ENCODE measurements at places on chromosomes 6 and 20.

DNA sequence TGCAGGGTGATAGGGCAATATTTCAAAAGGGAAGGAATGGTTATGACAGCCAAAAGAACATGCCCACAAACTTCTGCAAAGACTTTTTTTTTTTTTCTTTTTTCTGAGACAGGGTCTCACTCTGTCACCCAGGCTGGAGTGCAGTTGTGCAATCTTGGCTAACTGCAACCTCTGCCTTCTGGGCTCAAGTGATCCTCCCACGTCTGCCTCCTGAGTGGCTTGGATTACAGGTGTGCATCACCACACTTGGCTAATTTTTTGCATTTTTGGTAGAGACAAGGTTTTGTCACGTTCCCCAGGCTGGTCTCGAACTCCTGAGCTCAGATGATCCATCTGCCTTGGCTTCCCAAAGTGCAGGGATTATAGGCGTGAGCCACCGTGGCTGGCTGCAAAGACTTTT lies 117.6 kb upstream of the ADGRF1 start:
- DNase-seq, result no peak

GRCh38 chr20:63014710-63015109 lies 7.9 kb upstream of the BHLHE23 start:
- DNase-seq, result no peak

GRCh38 chr6:144697369-144697760 lies 412.2 kb downstream of the UTRN start:
- no peak for DNase-seq

GRCh38 chr6:138806889-138807288 lies 11.0 kb downstream of the ECT2L start:
- no peak for DNase-seq

DNA sequence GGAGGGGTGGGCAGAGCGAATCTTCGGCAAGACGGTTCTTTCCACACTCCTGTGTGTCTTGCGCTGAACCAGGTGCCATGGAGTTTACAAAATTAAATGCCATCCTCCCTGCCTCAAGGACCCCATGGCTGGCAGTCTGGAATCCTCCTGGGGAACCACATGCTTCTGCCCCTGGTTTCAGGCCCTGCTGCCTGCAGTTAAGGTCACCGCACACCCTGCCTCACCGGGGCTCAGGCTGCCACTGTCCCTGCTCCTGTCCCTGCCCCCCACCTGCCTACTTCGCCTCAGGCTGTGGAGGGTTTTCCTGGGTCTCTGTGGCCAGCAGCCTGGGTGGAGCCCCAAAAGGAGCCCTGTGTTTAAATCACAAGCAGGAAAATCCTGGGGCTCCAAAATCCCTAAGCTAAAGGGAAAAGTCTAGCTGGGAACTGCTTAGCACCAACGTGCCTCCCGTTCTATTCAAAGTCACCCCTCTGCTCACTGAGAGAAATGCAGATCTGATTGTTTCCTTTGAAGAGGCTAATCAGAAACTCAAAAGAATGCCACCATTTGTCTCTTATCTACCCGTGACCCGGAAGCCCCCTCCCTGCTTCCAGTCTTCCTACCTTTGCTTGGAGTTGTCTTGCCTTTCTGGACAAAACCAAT lies 10.6 kb upstream of the TTLL2 start:
- DNase-seq, result no peak

DNA sequence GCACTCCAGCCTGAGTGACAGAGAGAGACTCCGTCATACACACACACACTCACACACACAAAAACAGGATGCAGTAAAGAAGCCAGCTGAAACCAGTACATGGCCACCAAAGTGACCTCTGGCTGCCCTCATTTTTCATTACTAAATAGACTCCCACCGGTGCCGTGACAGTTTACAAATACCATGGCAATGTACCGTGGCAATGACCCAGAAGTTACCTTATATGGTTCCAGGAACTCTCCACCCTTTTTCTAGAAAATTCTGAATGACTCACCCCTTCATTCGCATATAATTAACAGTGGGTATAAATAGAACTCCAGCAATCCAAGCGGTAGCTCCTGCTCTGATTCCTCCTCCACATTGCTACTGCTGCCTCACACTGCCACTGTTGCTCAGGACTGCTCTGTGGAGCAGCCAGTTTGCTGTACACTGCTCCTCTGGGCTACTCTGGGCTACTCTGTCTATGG lies 57.7 kb downstream of the SNX5 start:
- DNase-seq, result no peak

- DNase-seq, result no peak
Measured at GRCh38 chr6:127824061-127824460, 76.8 kb downstream of the THEMIS start.

DNA sequence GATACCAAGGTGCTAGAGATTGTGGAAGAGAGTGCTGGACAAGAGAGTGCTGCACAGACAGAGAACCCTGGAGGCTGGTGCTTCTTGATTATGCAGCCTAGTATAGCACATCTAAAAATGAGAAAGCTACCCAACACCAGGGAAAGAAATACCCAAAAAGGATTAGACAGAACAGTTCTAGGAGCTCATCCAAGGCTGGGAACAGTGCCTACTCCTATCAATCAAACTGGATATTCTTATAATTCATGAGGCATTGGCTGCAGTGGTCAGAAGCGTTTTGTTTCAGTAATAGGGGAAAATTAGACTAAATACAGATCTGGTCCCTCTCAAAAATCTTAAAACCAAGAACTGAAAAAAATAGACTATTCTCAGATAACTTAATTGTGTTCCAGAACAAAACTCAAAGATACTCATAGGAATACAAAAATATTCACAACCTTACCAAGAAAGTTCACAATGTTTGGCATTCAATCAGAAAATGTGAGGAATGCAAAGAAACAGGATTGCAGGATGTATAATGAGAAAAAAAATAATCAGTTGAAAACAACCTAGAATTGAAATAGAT lies 222.9 kb downstream of the EPHA7 start:
- DNase-seq, result no peak

DNA sequence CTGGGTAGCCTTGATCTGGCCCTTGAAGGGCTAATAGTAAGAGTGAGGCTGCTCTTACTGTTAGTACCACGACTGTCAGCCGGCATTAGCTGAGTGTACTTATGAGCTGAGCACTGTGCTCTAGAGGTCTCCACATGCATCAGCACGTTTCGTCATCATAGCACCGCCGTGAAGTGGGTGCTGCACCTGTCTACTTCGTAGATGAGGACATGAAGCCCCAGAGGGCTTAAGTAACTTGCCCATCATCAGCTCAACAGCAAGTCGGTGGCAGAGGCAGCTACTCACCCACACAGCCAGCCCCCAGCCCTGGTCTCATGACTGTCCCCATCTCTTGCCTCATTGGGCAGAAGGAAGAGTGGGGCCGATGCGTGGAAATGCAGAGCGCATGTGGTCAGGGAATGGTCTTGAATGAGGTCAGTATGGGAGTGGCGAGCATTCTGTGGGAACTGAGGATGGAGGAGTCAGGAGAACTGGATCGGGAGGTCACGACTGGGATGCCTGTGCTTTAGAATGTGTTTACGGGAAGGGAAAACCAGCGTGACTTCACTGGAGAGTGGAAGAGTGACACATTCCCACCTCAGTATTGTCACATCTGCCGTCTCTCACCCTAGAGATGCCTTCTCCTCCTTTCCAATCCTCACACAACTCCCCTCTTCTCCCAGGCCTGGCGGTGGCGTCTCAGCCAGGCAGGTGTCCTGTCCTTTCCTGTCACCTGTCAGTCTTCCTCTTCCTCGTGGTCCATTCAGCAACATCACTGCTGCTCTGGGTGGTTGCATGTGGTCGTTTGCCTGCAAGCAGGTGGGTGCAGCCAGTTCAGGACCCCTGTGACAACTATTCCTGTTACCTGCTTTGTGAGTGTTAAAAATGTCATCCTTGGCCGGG lies 6.0 kb downstream of the SYTL3 start:
- no peak for DNase-seq

- DNase-seq, result no peak
Measured at GRCh38 chr6:107354451-107354850, 104.9 kb downstream of the PDSS2 start.

DNA sequence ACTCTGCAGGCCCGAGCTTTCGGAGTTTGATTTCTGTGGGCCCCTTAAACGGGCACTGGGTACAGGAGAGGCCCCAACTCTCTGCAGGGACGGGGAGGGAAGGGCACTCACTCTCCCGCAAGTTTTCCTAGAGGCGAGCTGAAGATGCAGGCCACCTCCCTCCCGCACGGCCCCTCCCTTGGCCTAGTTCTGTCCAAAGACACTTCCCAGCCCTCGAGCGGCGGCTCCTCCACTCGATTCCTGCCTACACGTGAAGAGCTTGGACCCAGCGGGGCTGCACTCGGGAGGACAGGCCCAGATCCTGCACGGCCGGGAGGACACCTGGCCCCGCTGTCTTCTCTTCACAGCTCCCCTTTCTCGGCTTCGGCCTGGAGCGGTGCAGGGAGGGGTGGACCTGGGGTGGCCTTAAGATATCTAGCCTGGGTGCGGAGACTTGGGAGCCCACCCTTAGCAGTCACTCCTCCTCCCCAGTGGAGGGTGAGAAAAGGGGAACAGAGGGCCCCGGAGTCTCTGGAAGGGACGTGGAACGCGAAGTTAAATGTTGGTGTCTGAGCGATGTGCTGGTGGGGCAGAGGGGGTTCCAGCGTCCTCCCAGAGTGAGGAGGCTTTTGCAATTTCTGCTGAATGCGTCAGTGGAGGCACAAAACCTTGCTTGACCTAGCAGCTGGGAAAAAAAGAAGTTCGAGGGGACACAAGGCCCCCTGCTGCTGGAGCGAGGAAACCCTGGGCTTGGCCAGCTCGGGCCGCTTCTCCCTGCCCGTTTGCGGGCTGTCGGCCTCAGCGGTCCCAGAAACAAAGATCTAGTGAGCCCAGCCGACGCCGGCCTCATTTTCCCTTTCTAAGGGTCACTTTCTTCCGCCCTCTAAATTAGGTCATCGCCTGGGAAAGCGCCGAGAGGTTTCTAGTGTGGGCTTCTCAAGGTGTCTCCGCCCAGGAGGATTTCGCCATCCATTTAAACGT lies 4.9 kb downstream of the OLIG3 start:
- no peak for DNase-seq

GRCh38 chr6:149053848-149054558 lies 263.5 kb upstream of the TAB2 start:
- no peak for DNase-seq

GRCh38 chr6:83558975-83559374 lies 46.6 kb downstream of the PRSS35 start:
- DNase-seq, result no peak

GRCh38 chr6:36823421-36824096 lies 15.7 kb downstream of the CPNE5 start:
- no peak for DNase-seq

- no peak for DNase-seq
Measured at GRCh38 chr6:159086033-159086618, 41.3 kb upstream of the TAGAP start.

DNA sequence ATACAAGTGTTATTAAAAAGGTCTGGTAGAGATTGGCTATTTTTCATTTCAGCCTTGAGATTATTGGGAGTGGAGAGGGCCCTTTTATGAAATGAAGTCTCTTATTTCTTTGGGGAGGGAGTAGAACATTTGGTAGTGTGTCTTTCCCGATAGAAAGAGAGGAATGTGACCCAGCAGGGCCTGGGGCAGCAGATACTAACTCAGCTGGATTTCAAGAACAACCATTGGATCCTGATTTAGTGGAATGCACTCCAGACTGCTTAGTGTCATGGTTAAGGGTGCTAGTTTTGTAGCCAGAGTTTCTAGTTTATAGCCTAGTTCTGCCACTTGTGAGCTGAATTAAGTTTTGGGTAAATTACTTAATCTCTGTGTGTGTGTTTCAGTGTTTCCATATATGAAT lies 18.4 kb upstream of the FLRT3 start:
- DNase-seq, result no peak

GRCh38 chr6:99641270-99641669 lies 34.6 kb downstream of the PRDM13 start:
- DNase-seq, result no peak

GRCh38 chr20:35238735-35239134 lies 12.2 kb downstream of the MMP24 start:
- DNase-seq, result no peak

DNA sequence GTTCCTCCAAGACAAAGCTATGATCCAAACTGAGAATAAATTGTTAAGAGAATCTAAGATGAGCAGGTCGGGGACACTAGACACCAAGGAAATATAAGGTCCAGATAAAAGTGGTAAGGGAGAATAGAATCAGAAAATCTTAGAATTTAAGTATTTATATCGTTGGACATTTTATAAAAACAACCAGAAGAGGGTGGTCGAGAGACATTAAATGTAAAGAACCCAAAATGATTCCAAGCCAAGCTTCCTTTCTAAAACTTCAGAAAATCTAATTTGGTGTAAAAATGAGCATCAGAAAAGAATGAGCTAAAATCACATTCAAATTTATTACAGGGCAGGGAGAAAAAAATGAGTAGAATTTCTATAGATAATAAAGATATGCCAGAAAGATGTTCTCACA lies 97.8 kb upstream of the OGFRL1 start:
- DNase-seq, result no peak

DNA sequence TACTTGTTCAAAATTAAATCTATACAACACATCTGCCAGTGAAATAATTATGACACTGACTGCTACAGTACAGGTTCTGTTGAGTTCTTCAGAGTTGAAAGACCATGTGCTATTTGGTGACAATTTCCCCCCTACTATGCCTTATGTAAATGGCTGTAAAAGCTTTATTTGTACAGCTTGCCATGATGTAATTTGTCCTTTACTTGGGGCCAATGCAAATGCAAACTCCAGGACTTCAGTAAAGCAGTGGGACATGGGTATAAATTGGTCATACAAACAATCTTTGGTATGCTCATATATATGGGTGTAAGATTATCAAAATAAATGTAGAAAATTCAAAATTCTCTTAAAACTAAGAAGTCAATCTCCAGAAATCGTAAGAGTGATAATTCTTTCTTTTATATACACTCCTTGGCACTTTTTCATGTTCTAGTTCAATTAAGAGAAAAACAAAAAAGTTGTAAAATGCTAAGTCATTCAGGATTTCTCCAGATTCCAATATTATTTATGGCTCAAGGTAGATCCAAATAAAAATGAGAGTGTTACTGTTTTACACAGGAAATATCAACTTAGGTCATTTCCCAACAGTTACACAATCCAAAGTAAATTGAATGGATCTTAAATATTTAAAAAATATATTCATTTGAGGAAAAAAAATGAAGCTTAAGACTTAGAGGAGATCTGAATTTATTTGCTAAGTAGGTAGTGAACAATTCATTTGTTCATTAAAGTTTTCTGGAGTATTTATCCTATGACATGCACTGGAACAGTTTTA lies 1310.5 kb upstream of the CITED2 start:
- no peak for DNase-seq

GRCh38 chr20:38551056-38551626 lies 29.9 kb upstream of the ADIG start:
- DNase-seq, result no peak

GRCh38 chr6:68876792-68877493 lies 241.9 kb downstream of the ADGRB3 start:
- DNase-seq, result peak; percentile 8

GRCh38 chr6:137864812-137865508 lies 2.1 kb upstream of the TNFAIP3 start:
- DNase-seq, result no peak

GRCh38 chr6:13729891-13730290 lies 18.3 kb upstream of the RANBP9 start:
- no peak for DNase-seq
